Posterior cingulate gyrus (tissue), 11 donors: ENCODE measurements at places on chromosomes 5 and 9.

GRCh38 chr5:103890313-103890712, 327.7 kb upstream of the NUDT12 start:
- DNase-seq: no peak

DNA sequence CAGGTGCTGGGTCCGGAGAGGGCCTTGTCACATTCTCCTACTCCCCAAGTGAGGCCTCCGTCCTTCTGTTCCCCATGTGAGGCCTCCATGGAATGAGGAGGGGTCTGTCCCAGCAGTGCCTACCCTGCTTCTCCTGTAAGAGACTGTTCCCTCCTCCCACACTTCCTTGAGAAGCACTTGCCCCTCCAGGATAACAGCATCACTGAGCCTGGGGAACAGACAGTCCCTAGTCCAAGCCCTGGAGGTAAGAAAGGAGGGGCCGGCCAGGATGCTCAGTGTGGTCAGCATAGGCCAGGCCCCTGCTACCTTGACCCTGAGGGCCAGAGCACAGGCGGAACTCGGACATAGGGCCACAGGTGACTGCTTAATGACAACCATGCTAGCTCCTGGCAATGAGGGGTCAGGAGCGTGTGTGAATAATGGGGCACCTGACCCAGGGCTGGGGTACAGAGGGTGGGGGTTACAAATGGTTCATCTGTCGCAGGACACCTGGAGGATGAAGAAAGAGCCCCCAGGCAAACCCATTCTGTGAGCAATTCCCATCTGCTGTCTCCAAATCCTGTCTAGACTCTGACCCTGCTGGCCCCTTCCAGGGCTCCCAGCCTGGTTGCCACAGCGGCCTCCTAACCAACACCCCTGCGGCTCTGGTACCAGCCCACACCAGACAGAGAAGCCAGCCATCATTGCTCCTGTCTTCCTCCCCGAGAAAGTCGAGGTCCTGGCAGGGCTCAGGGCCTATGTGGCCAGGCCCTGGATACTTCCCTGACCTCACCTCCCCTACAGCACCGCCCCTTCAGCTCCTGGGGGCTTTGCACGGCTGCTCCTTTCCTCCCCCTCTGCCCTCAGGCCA, 20.3 kb downstream of the RALGDS start:
- DNase-seq: peak; percentile 56

GRCh38 chr9:9819886-9820285, 792.9 kb downstream of the PTPRD start:
- DNase-seq: no peak

DNA sequence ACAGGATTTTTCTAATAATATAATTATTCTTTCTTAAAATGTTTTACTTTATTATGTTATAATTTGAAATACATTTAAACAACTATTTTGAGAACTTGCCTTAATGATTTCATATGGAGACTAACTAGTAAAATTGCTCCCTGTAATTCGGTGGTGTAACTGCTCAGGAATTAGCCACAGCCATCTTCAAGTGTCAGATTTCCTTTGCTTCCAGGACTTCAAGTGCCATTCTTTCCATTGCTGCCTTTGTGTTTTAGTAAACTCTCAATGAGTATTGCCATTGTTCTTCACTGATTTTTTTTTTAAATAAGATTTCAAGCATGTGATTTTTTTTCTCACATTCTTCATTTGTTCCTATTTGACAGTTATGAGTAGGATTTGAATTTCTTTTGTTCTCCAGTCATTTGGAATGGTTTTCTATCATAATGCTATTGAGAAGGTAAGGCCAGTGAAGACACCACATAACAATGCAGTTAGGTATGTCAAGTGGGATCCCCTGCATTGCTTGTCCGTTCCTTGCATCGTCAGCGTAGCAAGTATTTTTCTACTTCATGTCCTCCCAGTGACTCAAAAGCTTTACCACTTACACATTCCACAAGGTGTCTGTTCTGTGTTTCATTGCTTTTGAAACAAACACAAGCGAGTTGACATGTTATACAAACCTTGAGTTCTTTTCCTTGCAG, 83.7 kb downstream of the LNPEP start:
- no peak for DNase-seq

GRCh38 chr9:133754187-133754586, 16.0 kb upstream of the SARDH start:
- DNase-seq: no peak

GRCh38 chr9:117043159-117043558, 356.1 kb downstream of the TRIM32 start:
- DNase-seq: no peak
